Osteocyte (in vitro differentiated cells): ENCODE measurements at places on chromosomes 6 and 20.

DNA sequence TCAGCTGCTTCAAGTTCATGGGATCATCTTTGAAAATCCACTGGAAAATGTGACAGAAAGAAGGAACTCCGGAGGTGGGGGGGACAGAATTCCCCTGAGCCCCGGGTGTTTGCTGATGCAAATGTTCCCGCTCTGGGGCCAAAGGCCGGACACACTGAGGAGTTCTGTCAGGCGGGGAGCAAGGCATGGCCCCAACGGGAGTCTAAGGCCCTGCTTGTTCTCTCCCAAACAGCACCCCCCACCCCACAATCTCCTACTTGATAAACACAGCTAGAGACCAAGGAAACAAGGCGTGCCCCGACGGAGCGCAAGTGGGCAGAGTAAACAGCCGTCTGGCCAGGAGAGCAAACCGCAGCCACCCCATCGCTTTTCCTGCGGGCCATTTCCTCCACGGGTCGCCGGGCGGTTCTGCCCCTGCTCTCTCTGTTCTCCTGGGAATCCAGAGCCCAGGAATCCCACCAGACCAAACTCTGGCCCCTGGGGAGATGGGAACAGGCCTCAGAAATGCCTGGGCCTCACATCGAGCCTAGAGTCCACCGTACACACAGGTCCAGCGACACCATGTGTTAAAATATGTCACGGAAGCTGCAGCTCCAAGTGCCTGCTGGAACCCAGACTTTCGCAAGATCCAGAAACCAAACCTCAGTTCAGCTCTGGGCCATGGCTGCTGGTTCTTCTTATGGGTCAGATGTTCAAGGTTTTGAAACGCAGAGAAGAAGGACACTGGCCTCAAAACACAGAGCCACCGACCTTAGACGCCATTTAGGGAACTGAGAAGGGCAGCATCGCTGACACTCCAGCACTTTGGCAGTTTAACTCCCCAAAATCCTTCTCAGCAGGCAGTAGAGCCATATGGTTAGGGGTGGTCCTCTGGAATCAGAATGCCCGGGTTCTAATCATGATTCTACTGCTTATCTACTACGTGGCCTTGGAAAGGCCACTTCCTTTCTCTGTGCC, 104.2 kb downstream of the PREX1 start:
- peak; percentile 89 for DNase-seq

GRCh38 chr6:51129043-51129442, 310.4 kb downstream of the TFAP2B start:
- no peak for DNase-seq

DNA sequence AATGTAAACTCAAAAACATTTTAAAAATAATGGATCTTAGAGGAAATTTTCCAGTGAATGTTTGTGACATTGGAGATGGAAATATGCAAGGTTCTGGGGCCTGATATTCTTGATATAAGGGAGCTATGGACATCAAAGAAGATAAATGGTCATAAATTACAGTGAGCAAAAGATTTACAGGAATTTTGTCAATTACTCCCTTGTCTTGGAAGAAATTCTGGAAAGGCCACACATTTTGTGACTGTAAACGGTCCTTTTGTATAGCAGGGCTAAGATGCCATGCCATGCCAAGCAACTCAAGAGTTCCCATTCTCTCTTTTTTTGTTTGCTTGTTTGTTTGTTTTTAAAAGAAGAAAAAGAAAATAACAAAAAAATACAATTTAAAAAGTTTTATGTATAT, 1186.2 kb upstream of the CITED2 start:
- DNase-seq, result no peak

- DNase-seq, result no peak
Measured at GRCh38 chr6:106975738-106976064, 1.2 kb upstream of the CD24 start.

GRCh38 chr6:106110164-106110826, 24.2 kb downstream of the PRDM1 start:
- no peak for DNase-seq

DNA sequence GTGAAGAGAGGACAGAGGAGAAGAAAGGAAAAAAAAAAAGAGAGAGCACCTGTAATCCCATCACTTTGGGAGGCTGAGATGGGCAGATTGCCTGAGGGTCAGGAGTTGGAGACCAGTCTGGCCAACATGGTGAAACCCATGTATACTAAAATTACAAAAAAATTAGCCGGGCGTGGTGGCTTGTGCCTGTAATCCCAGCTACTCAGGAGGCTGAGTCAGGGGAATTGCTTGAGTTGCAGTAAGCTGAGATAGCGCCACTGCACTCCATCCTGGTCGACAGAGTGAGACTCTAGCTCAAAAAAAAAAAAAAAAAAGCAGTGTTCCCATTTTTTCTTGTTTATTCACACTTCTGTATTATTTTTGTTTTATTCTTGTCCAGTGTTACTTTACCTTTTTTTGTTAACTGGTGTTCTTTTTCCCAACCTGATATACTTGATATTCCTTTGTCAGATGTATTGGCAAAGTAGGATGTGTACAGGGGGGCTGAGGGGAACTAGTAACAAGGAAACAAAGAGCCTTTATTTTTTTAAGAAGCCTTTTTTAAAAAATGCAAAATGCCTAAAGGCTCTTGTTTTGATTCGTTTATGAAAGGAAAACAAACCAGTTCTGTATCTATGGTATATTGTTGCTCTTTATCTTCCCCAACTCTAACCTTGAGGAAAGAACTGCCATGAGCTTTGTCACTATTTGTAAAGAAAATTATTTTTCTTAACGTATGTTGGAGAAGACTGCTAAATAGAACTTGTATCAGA, 22.3 kb downstream of the COL19A1 start:
- no peak for DNase-seq

GRCh38 chr20:62350098-62350628, 16.9 kb downstream of the LAMA5 start:
- no peak for DNase-seq

GRCh38 chr6:7691675-7692452, 34.0 kb upstream of the BMP6 start:
- no peak for DNase-seq

DNA sequence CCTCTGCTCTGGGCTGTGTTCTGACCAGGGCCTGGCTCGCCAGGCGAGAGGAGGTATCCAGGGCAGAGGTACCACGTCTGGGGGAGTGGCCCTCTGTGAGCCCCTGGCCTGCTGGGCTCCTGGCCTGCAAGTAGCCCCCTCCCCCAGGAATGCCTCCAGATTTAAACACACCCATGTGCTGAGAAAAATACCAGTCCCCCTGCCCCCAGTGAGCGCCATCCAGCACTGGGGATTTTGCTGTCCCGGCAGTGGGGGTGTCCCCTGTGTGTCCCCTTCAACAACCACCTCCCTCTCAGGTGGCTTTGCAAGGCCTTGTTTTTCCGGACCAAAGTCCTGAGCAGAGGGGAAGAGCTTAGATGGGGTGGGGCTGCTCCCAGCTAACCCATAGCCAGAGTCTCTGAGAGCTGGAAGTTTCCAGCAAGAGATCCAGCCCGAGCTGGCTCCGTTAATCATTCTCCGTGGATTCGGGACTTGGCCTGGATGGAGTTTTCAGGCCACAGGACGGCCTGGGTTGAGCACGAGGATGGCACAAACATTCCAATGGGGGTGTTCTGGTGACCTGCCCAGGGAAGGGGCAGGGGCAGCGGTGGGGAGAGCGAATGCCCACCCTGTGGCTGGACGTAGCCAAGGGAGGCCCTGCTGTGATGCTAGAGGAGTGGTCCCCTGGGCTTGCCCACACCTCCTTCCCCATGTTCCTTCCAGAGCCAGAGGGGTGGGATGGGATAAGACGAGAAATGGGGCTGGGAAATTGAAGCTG, 29.0 kb downstream of the PCK1 start:
- no peak for DNase-seq

- DNase-seq, result no peak
Measured at GRCh38 chr6:144999127-144999526, 714.0 kb downstream of the UTRN start.

- no peak for DNase-seq
Measured at GRCh38 chr6:45076217-45076930, 251.8 kb upstream of the RUNX2 start.

DNA sequence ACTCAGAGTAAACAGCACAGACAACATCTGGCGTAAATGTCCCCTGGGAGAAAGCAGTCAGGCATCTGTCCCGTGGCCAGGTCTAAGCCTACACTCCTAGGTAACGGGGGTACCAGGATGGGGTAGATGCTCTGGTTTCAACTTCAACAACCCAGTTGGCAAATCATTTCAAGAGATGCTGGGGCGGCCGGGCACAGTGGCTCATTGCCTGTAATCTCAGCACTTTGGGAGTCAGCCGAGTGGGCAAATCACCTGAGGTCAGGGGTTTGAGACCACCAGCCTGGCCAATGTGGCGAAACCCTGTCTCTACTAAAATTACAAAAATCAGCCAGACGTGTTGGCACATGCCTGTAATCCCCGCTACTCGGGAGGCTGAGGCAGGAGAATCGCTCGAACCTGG, 12.3 kb downstream of the PREX1 start:
- DNase-seq, result no peak

DNA sequence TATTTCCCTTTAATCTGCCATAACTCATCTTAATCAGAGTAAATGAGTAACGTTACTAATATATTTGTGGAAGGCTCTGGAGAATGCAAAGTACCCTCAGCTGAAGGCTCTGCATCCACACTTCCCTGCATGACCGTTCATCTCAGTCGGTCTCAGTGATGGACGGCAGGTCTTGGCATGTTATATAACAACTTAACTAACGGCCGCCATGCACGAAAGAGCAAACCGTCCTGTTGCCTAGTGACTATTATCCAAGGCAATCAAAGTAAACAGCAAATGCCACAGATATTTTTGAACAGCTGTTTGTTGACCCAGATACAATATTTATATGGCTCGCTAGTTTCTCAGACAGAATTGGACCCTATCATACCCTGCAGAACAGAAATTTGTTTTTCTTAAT, 194.9 kb upstream of the SMLR1 start:
- DNase-seq, result no peak

DNA sequence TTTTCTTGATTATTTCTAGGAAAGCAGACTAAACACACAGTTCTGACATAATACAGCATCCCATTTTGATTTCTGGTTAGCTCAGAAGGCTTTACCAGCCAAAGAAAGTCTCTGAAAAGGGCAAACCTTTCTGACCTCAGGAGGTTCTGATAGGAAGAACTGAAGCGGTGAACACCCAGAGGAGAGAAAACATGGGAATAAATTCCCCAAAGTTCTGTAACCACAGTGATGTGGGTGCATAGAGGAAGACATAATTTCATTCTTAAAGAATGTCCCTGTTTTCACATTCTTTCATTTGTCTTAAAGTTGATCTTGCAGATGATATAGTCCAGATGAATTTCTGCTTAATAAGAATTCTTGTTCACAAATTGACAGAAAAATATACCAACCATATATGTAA, 60.3 kb downstream of the RSPO3 start:
- no peak for DNase-seq

- no peak for DNase-seq
Measured at GRCh38 chr6:160274871-160275510, 16.4 kb upstream of the SLC22A2 start.

DNA sequence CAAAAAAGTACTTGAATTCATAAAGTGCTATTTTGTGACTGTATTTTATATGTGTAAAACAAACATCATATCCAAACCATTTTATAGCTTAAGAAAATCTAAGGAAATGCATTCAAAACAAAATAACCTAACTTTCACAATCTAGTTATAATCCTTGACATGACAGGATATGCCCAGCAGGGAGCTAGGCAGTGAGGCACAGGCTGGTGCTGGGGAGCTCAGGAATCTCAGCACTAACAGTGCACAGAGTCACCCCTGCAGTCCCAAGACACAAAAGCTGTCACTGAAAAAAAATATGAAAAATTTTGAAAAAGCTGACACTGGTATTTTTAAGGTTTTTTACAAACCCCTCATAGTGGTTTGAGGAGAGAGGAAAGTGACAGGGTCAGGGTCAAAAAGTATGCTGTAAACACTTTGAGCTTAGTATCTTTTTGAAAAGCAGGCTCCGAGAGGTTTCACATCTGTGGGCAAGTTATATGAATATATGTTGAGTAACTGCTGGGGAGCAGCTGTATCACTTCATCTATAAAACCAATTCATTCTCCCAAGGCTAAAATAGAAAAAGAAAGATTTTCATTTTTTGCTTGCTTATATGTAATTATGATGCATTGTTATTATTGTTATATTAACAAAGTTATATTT, 24.1 kb downstream of the LGSN start:
- DNase-seq, result no peak

DNA sequence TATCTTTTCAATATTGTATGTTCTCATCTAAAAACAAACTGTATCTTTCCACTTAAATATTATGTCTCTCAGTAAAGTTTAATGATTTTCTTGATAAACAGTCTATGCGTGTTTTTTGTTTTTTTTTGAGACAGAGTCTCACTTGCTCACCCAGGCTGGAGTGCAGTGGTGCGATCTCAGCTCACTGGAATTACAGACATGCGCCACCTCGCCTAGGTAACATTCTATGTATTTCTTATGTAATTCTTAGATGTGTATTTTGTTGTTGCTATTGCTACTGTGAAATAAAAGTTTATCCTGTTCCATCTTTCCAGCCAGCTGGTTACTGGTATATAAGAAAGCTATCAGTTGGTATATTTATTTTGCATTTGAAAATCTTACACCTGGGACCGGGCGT, 29.4 kb downstream of the ABHD12 start:
- no peak for DNase-seq

DNA sequence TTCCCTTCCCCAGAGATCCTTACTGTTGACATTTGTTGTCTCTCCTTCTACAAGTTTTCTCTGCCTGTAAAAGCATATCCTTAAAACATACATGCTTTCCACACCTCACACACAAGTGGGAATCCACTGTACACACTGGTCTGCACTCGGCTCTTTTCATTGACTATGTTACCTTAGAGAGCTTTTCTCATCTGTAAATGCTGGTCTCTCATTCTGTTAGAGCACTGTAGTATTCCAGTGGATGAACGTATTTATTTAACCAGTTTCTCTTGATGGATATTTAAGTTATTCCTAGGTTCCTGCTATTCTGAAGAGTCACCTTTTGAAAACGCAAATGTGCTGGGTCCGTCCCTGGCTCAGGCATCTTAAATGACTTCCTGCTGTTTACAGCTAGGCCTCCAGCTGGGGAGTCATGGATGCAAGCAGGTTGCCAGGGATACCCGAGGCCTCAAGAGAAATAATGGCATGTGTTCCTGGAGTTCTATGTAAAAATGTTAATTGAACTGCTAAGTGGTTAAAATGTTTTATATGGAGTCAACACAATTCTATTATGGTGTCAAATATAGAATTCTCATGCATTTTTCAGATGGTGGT, 61.1 kb upstream of the TGM3 start:
- DNase-seq, result no peak
